ENCODE measurements at places on chromosomes 2 and 18.

DNA sequence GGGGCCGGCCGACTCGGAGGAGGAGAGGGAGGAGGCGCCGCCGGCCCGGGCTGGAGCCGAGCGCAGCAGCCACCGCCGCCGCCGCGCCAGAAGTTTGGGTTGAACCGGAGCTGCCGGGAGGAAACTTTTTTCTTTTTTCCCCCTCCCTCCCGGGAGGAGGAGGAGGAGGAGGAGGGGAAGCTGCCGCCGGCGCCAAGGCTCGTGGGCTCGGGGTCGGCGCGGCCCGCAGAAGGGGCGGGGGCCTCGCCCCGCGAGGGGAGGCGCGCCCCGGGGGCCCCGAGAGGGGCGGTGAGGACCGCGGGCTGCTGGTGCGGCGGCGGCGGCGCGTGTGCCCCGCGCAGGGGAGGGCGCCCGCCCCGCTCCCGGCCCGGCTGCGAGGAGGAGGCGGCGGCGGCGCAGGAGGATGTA is 316 bp downstream of the CRIM1 start:
- no peak for DNase-seq

DNA sequence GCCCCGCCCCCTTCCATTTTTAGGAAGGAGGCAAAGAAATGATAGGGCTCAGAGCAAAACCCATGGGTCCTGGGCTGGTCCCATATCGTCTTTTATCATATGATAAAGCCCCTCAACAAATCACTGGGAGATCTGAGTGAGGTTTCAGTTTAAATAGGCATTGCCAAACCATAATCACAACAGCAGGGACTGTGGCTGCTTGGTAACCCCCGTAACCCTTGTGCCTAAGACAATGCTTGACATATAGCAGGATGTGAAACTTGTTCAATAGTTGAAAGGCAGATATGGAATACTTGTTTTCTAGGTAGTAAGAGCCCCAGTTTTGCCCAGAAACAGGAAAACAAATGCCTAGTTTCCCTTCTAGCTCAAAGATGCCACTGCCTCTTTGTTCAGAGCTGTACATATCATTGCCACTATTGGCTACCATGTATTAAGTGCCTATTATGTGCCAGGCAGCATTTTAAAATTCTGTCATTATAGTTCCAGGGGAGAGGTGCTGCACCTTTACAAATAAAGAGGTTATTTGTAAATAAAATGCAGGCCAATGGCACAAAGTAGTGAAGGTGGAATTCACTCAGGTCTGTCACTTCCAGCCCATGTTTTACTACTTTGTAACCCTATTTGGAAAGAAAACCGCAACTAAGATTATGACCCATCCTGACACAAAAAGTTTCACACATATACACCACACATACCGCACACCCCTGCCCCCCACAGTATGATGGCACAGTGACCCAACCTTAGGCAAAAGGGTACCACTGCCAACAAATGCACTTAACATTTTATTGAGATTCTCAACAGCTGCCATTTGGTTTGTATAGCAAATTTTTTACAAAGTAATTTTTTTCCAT is 14.2 kb downstream of the NAGK start:
- no peak for DNase-seq

DNA sequence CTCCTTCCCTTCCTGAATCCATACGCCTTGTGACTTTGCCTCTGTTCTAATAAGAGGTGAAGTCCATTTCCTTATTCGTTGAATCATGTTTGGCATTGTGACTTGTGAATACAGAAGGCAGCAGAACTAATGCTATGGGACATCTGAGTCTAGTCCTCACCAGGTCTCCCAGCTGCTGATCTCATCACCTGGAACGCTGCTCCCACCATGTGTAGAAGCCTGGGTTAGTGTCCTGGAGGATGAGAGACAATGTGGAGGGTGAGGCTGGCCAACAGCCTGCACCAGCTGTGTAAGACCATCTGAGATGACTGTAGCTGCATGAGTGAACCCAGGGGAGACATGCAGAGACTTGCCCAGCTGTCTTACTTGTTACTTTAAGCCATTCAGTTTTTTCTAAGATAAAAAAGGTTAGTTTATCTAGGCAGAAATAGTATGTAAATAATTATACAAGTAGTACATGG is 3.5 kb upstream of the HAAO start:
- DNase-seq = no peak

DNA sequence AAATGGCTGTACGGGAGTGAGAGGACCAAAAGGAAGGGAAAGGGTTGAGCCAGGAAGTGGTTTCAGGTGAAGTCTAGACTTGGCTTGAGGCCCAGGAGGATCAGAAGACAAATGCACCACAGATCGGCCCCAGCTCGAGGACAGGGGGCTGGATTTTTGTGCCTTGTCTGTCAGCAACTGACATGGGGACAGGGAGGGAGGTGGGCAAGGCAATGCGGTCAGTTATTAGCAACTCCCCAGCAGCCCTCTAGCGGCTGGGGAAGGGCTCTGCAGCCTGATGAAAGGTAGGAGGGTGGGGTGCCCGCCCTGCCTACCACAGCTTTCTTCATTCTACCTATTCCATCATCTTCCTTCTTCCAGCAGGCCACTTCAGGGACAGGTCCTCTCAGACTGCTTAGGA is 50.0 kb downstream of the CPO start:
- no peak for DNase-seq

GRCh38 chr2:235500761-235501672 is 7.2 kb downstream of the AGAP1 start:
- DNase-seq = no peak

GRCh38 chr2:198178766-198179165 is 374.4 kb downstream of the PLCL1 start:
- no peak for DNase-seq

GRCh38 chr2:85264471-85264870 is 63.3 kb downstream of the TGOLN2 start:
- no peak for DNase-seq

DNA sequence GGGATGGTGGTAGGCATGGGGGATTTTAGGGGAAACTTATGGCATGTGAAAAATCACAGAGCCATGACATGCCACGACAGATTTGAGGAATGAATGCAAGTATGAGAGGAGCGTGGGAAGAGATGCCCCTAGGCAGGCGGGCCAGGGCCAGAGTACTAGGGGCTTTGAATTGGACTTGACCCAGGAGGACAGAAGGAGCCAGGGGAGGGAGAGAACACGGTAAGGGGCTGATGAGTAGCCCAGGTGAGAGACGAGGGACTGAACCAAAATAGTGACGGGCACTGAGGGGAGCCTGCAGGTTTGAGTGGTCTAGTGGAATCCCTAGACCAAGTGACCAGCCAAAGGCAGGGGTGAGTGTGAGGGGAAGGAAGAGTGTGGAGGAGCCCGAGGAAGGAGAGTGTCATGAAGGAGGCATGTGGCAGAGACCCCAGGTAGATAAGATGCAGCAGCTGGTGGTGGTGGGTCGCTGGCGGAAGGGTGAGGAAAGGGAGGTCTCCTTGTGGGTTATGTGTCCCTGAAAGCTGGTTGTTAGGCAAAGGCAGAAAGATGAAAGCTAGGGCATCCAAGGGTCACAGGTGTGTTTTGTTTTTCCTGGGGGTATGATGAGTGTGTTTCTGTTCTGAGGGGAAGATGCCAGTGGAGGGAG is 48.7 kb downstream of the ZBTB7C start:
- DNase-seq = no peak

DNA sequence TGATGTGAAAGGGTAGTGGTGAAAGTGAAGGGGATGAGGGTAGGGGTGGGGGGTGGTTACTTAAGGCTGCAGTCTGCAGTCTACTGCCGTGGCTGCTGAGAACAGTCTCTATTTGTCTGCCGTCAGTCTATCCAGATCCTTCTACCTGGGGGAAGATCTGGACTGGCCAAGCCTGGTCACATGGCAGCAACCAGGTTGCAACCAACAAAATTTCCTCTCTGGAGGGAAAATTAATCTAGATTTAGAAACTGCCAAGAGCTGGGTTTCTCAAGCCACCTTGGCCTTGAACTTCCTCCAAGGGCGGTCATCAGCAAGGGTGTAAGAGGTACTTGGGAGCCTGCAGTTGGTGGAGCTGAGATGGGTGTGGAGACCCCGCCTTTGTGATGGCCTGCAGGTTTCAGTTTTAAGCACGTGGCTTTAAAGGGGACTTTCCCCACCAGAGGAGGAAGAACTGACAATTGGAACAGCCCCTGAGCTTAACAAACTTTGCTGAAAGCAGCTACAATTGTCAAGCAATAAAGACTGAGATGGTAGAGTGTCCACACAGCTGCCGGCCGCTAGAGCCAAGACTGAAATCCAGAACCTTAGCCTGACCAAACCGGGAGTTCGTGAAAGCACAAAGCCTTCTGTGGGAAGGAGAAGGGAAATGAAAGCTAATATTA is 31.4 kb upstream of the KCMF1 start:
- DNase-seq = no peak

DNA sequence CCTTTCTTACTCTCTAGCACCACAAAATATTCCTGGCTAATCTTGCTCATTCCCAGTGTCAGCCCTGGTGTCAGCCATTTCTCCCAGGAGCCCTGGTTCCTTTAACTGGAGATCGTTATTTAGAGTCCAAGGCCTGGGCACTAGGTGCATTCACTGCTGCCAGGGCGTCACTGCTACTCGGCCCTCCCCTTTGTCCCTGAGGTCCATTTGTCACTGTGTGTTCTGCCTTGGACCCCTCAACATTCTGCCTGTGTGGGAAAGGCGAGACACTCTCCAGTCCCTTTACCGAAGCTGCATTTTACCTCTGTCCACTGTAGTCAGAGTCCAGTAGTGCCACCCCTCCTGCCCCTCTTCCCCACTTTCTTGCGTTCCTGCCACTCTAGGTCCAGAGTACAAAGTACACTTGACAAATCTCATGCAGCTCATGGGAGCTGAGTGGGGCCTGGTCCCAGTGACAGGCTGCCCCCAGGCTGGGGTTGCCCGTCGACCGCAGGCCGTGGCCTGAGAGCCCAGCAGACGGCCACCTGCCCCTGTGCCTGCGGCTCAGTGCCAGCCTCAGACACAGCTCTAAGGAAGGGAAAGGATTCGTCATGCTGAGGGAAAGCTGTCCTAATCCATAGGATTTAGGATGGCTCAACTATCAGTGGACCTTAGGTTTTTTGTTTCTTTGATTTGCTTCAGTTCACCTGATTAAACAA is 52.1 kb downstream of the COPS8 start:
- DNase-seq = no peak

DNA sequence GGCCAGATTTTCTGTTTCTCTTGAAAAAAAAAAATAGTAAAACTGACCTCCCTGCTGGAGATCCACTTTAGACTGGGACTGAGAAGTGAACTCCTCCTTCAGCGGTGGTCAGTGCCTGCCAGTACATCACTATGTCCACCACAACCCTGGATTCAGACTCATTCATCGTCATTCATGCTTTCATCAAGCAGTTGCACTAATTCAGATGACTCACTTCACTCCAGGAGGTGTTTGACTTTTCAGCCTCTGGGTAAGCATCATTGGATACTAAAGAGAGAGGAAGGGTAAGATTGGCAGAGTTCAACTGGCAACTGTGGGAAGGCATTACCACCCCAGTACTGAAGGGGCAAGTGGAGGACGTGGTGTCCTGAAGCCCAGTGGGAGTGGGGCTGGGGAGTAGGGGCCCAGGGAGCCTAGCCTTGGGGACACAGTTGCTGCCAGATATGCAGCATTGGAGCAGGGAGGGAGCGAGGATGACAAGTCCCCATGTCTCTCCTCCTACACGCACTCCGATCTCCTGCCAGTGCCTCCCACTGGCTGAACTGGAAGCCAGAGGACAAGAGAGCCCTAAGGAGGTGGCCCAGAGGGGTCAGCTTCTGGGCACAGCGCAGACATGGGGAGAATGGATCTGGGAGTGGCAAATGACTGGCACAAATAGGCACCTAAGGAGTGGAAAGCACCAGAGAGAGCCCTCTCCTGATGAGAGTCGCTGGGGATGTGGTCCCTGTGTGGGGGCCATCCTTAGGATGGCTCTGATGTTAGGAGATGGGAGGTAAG is 111.1 kb downstream of the TGFA start:
- DNase-seq = no peak

DNA sequence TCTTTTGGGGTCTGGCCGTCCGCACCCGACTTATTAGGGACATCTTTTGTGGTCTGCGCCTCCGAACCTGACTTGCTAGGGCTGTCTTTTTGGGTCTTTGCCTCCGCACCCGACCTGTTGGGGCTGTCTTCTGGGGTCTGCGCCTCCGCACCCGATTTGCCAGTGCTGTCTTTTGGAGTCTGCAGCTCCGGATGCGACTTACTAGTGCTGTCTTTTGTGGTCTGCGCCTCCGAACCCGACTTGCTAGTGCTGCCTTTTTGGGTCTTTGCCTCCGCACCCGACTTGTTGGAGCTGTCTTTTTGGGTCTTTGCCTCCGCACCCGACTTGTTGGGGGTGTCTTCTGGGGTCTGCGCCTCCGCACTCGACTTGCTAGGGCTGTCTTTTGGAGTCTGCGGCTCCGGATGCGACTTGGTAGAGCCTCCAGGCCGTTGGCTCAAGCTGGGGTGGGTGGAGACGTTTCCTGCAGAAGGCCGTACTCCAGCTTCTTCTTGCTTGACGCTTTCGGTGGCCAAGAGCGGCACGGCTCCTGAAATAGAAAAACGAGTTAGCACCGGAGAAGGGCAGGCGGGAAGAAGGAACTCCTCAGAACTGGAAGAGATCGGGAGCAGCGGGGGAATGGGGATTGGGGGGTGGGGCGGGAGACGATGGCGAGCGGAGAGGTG is 498 bp downstream of the TGOLN2 start:
- peak; percentile 43 for DNase-seq

GRCh38 chr2:45814488-45814887 is 163.0 kb downstream of the PRKCE start:
- no peak for DNase-seq

DNA sequence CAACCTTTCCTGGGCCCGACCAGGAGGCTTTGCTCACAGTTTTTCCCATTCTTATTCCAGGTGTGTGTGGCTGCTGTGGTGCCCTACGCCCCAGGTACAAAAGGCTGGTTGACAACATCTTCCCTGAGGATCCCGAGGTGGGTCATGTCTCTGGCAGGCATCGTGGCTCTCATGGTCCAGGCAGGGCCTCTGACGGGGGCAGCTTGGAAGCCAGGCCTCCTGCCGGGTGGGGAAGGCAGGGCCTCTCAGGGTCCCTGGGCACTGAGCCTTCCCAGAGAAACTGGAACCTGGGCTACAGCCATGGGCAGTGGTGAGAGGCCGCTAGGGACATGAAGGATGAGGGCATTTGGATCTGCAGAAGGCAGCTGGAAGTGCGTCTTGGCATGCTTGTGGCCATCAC is 49.4 kb downstream of the EFR3B start:
- DNase-seq = no peak

DNA sequence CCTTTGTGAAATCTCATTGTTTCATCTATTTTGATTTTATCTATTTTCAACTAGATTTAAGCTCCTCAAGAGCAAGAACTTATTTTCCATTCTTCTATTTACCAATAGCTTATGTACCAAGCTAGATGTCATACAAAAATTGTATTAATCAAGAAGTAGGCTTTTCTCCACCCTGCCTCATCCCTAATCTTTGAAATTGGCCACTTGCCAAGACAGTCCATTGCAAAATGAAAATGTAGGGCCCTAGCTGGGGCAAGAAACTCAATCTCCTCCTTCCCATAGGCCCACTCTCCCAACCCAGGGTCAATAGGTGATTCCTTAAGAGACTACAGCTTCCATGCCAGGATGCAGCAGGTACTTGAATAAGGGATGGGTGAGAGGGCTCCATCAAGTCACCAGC is 39.3 kb upstream of the STPG4 start:
- DNase-seq = no peak

- DNase-seq = no peak
Measured at GRCh38 chr2:201779901-201780673, 646 bp downstream of the ALS2 start.

GRCh38 chr18:59308938-59309260 is 9.6 kb downstream of the CPLX4 start:
- no peak for DNase-seq

- no peak for DNase-seq
Measured at GRCh38 chr2:108395155-108395554, 17.4 kb downstream of the SULT1C4 start.

GRCh38 chr2:234490271-234491091 is 6.4 kb downstream of the ARL4C start:
- no peak for DNase-seq

GRCh38 chr2:218419630-218420216 is 800 bp downstream of the VIL1 start:
- DNase-seq = no peak
